ENCODE measurements at places on chromosomes 5 and 9.

GRCh38 chr5:16866795-16867576 lies 69.1 kb downstream of the MYO10 start:
- peak; percentile 64 for DNase-seq

DNA sequence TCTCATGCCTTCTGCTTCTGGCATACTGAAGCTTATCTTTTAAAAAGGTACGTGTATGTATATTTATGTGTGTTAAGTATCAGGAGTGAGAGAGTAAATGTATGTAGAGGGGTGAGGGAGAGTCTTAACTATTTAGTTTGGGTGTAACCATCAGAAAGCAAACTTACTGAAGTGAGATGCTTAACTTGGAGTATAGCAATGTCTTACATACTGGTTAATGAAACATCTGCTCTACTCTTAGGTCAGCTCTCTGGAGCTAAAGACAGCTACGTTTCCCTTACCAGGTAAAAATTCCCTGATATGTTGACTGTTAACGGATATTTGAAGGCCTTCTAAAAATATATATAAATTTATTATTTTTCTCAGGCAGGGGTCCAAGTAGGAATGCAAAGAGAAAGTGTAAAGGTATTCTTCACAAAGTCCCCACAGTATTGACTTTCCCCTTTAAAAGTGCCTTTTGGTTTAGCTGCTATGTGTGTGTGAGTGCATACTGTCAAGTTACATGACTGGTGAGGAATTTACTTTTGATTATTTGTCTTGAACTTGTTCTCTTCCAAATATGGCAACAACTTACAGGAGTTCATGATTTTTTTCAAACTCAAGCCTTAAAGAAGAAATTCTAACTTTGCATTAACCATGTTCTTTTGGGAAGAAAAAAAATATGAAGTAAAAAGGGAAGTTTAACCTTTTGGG lies 12.3 kb upstream of the C5orf24 start:
- DNase-seq: no peak

- DNase-seq: no peak
Measured at GRCh38 chr5:78811866-78812265, 163.3 kb upstream of the LHFPL2 start.

DNA sequence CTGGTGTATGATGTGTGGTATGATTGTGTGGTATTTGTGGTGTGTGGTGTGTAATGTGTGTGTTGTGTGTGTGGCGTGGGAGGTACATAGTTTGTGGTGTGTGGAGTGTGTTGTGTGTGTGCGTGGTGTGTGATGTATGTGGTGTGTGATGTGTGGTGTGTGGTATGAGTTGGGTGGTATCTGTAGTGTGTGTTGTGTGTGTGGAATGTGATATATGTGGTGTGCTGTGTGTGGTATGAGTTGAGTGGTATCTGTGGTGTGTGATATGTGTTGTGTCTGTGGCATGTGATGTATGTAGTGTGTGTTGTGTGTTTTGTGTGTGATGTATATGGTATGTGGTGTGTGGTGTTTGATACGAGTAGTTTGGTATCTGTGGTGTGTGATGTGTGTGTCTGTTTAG lies 272.5 kb upstream of the IRX1 start:
- no peak for DNase-seq

- DNase-seq: no peak
Measured at GRCh38 chr5:159850160-159850559, 66.1 kb upstream of the ADRA1B start.

GRCh38 chr9:115035841-115036612 lies 81.9 kb downstream of the TNC start:
- DNase-seq: no peak

DNA sequence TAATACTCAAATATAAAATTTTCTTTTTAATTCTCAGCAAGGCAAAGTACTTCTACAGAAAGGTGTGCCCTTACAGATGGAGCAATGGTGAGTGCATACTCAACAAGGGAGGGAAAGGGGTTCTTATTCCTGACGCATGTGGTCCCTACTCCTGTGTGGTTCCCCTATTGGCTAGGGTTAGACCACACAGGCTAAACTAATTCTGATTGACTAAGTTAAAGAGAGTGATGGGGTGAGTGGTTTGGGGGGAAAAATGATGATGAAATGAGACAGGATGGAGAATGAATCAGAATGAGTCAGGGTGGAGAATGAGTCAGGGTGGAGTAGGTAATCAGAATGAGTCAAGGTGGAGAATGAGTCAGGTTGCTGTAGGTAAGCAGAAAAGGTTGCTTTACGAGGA lies 22.9 kb upstream of the HMGCS1 start:
- no peak for DNase-seq

DNA sequence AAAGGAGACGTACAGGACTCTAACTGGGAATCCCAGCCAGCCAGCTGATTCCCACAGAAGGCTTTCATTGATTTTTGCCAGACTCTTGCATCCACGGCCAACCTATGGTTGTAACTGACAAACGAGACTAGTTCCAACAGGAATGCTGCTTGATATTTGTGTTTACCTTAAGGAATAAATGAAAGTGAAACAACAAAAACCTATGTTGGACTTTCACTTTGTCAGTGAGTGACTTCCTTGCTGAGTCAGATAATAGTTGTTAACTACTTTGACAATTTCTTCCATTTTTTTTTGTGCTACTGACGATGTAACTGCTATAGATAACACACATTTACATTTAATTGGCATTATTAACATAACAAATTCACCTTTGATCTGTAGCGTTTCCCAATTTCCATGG lies 63.4 kb upstream of the LRRTM2 start:
- no peak for DNase-seq

DNA sequence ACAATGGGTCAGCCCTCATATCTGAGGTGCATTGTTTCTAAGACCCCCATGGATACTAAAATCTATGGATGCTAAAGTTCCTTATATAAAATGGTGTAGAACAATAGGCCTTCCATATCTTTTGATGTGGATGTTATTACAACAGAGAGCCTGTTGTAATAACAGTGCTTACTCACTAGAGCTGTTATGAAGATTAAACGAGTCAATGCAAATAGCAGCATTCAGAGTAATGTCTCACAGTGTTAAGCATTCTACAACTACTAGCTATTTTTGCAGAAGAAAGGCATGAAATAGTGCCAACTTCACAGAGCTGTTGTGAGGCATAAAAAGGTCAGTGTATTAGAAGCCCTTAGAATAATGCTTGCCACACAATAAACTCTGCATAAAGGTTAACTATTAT lies 13.0 kb downstream of the CHSY3 start:
- no peak for DNase-seq

DNA sequence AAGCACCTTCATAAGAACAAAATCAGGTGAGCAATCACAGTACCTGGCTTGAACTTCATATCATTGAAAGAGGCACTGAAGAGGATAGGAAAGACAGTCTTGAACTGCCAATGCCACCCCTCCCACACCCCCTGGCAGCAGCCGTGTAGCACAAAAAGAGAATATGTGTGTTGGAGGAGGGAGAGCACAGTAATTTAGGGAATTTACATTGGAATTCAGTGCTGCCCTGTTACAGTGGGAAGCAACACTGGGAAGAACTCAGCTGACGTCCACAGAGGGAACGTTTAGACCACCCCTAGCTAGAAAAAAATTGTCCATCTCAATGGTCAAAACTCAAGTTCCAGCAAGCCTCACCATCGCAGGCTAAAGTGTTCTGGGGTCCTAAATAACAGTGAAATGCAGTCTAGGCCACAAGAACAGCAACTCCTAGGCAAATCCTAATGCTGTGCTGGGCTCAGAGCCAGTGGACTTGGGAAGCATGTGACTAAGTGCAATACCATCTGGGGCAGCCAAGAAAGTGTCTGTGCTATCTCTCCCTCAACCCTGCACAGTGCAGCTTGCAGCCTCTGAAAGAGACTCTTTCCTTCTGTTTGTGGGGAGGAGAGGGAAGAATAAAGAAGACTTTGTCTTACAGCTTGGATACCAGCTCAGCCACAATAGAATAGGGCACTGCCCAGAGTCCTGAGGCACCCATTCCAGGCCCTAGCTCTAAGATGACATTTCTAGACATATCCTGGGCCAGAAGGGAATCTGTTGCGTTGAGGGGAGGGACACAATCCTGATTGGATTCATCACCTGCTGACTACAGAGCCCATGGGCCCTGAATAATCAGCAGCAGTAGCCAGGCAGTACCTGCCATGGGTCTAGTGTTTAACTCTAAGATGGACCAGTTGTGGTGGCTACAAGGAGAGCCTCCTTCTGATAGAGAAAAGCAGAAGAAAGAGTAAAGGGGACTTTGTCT lies 62.1 kb upstream of the VLDLR start:
- DNase-seq: no peak

DNA sequence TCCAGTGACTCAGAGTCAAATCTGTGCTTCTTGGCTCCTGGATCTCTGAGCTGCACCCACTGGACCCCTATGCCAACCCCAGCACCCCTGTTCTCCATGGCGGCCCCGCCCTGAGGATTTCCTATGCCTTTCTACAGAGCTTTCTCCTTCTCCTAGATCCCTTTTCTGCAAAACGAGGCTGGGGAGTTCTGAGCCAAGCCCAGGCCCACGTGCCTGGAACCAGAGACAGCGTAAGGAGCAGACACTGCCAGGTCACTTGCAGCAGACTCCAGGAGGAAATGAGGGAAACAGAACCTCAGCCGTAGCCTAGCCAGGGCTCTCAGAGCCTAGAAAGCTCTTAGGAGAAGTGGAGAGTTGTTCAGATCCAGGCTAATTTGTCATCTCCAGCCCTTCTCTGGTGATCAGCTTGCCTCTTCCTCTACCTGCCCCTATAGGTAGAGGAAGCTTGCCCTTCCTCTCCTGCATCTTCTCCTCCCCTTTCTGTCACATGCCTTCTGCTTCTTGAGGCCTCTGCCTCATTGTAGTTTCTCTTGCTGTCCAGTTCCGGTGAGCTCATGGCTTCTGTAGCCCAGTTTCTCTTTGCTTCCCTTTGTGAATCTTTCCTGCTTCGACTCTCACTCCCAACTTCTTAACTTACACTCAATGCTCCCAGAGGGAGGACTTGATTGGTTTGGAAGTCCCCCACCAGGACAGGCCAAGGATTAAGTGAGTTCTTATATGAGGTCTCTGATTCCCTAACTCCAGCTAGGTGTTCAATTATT lies 163.4 kb downstream of the RGS3 start:
- DNase-seq: no peak

DNA sequence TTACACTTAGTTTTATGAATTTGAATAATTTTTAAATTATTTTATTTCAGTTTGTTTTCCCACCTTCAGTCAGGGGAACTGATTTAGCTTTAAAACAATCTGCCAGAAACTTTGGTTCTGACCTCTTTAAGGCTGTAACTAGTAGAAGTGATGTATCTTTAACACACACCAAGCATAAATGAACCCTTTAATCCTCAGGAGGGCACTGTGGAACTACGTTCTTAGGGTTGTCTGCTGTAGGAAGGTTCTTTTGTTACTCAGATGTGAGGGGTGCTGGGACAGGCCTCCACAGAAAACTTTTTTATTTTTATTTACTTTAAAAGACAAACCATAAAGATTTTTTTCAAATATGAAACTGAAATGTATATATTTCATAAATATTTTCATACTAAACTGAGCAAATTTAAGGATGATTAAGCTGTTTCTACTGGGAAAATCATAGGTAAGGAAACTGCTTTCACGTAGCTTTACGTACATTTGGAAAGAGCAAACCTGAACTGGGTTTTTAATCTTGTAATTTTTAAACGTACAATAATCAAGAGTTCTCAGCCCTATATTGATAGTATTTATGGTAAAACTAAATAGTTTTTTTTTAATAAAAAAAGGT lies 5.3 kb downstream of the KLF4 start:
- peak; percentile 41 for DNase-seq

- no peak for DNase-seq
Measured at GRCh38 chr5:54994628-54995027, 9.2 kb upstream of the ESM1 start.

GRCh38 chr5:112186401-112186990 lies 232.6 kb downstream of the EPB41L4A start:
- DNase-seq: no peak

DNA sequence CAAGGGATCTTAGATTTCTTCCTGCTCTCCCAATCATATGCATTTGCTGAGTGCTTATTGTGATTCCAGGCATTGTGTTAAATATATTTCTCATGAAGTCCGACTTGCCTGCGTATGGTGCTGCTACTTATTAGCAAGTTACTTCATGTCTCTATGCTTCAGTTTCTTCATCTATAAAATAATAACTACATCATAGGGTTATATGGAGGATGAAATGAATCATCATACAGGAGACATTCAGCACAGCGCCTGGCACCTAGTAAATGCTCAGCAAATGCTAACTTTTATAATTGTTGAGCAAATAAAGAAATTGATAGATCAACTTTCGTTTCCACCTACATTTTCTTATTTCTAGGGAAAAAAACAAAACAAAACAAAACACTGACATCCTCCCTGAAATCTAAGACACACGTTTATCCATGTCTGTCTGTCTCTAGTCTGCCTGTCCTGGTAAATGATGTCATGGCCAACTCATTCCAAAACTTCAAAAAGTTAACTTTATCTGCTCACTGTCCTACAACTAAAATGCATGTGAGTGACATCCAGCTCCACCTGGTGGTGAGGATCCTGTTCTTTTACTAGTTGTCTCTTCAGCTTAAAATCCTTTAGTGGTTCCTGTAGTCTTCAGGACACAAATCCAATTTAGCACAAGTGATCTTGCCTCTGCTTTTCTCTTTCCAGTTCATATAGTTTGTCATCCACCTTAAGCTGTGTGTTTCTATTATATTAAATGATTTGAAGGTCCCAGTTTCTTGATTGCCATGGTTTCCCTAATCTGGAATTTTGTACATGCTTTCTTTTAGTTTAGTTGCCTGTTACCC lies 27.7 kb downstream of the PPP3R2 start:
- DNase-seq: no peak

DNA sequence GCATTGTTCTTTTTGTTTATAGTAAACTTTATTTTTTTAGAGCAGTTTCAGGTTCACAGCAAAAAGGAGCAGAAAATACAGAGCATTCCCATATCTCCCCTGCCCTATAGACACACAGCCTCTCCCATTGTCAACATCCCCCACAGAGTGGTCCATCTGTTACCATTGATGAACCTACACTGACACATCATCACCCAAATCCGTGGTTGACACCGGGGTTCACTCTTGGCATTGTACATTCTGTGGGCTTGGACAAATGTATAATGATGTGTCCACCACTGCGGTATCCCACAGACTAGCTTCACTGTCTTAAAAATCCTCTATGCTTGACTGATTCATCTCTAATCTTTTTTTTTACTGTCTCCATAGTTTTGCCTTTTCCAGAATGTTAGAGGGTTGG lies 120.7 kb upstream of the SPATA31C2 start:
- no peak for DNase-seq

DNA sequence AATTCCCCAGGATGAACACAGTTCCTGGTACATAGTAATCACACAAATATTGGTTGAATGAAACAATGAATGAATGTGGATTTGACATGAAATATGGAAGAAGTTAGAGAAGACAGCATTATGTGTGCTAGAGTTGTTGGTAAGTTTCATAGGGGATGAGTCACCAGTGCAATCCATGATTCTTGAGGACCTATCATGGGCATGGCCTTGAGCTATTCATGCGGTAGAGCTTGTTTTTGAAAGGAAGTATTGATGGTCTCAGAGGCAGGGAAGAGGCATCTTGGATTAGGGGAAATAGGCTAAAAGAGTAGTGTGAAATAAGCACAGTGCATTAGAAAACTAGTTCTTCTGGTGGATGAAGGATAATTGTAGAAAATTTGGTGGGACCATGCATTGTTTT lies 22.1 kb downstream of the SPATA31D1 start:
- no peak for DNase-seq

Data from neuronal stem cell (in vitro differentiated cells).